ENCODE measurements at places on chromosomes 2 and 18.
A peak's percentile ranks its signal among the peaks of the same experiment; 100 is the strongest.

- DNase-seq = no peak
Observed at GRCh38 chr2:176826984-176827668, 385.5 kb upstream of the HNRNPA3 start.

- DNase-seq = no peak
Observed at GRCh38 chr2:121321476-121321875, 36.5 kb upstream of the TFCP2L1 start.

GRCh38 chr2:71926089-71926447 is 221.6 kb downstream of the CYP26B1 start:
- DNase-seq = no peak

- no peak for DNase-seq
Observed at GRCh38 chr2:74472945-74473258, 422 bp upstream of the MRPL53 start.

GRCh38 chr2:74007711-74008110 is 23.0 kb downstream of the TET3 start:
- no peak for DNase-seq

GRCh38 chr2:203683421-203683820 is 23.0 kb upstream of the CD28 start:
- DNase-seq = no peak

GRCh38 chr2:150030436-150031190 is 443.0 kb upstream of the MMADHC start:
- DNase-seq = no peak

GRCh38 chr18:79926306-79926705 is 25.1 kb downstream of the SLC66A2 start:
- DNase-seq = peak; percentile 10

DNA sequence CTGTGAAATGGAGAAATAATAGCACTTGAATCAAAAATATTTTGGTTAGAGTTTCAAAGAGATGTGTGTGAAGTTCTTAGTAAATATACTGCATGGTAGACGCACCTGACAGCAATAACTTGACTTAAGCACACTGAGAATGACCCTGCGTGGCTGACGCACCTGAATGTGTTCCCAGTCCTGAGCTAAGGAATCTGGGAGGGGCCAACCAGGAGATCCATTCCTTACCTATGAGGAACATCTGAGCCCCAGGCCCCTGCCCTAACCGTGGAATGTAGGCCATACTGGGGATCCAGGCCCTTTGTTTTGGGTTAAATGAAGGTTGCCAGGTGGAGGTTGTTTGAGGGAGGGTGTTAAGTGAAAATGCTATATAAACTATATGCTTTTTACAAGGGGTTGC is 284.4 kb downstream of the RBM43 start:
- peak; percentile 24 for DNase-seq

GRCh38 chr2:235390108-235390815 is 103.6 kb upstream of the AGAP1 start:
- no peak for DNase-seq

DNA sequence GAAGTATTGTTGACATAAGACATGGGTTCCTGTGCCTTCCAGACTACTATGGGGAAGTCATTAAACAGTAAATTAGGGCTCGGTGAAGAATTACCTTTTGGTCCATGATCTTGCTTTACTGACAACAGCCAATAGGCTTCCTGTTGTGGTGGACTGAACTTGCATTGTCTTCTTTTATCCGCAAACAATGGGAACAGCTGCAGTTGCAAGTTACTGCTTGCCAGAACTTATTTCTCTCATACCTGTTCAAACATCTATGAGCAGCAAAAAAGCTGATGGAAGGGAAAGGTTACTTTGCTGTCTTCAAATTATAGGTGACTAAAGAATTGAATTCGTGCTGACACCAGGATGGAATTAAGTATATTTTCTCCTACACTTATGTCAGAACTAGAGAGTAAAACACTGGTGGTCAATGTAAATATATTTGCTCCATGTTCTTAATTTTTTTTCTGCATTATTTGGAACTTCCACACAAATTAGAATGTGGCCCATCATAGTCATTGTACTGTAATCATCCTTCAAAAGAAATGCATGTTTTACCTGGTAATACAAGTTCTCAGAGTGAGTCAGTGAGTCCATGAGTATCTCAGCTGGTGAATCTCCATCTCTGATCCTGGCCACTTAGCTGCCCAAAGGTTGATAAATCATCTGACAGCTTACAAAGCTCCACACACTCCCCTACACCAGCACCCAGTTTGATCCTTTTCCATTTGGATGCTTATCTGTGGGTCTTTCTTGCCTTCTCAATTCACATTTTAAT is 37.3 kb upstream of the RNF152 start:
- no peak for DNase-seq

DNA sequence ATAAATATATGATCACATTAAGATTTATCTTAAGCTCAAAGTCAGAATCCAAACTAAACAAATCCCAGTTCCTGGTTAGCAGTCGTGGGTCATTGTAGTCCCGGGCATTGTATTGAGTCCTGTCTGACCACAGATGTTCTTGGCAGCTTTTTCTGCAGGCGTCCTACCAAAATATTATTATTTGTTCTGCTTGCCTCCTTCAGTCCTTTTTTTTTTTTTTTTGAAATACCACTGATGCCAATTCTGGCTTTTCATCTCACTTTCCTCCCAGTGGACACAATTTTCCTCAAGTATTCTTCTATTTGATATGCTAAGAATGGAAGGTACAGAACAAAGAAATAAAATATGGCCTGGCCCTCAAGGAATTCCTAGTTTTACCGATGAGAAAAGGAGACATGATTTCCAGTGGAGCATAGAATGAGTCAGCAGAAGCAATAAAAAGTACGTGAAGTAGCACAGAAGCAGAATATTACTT is 151.6 kb downstream of the CSRNP3 start:
- no peak for DNase-seq

DNA sequence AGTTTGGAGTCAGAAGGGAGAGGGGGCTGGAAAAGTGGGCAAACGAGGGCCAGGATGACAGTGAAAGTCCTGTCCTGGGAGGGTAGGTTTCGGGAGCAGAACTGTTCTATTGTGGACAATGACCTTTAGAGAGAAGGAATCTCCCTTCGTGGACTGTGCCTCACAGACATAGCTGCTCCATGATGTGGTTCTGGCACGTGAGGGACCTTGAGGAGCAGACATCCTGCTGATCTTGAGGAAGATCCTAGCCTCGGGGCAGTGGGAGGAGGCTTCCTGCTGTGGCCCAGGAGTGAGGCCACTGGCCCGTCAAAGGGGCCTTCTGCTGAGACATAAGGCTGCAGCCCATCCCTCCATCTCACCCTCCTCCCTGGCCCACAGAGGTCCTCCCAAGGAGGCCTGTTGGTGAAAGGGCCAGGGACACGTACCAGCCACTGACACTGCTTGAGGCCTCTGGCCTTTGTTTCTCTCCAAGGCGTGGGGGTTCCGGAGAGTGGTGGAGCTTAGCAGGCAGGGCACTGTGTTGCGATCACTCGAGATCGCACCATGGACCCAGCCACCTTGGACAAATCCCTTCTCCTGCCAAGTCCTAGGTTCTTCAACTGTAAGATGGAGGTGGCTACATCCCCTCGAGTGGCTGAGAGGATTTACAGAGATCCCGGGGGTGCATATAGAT is 167.2 kb downstream of the CELF4 start:
- DNase-seq = no peak

- no peak for DNase-seq
Observed at GRCh38 chr2:169739351-169739750, 5.7 kb downstream of the KLHL23 start.

DNA sequence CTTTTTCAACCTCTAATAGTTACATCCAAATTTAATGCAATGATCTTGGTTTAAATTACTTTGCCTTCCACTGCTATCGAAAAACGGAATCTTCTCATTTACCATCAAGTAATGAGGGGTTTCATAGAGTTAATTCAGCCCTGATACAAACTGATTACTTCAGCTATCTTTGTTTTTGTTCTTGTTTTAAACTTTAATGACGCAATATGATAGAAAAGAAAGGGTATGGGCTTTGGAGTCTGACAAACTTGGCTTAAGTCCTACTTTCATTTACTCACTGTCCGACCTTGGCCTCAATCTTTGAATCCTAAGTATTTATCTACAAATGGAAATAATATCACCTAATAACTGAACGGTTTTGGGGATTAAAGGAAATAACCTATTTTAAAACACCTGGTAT is 16.1 kb downstream of the ADAM17 start:
- no peak for DNase-seq

Measured in WTC11 (cell line).